ENCODE measurements at places on chromosomes 11 and 22.

GRCh38 chr11:35029979-35030682 is 108.8 kb upstream of the CD44 start:
- DNase-seq, result no peak

- DNase-seq, result no peak
Measured at GRCh38 chr22:44557064-44557748, 59.2 kb upstream of the RTL6 start.

- DNase-seq, result no peak
Measured at GRCh38 chr22:28714043-28714628, 27.5 kb downstream of the CHEK2 start.

DNA sequence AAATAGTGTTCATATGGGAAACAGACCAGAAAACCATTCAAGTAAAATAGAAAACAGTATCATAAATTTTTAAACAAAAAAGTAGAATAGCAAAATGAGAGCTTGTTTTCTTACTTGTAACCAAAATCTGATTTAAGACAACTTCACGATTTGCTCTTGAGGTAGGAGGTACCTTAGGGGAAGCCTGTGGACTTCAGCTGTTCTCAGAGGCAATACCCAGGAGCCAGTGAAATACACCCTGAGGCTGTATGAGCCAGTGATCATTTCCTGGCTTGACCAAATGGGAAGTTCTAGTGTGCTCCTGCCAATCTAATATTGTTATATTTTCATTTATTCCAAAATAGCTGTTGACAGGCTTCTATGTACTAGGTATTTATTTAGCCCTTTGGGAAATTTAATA is 104.8 kb downstream of the ARHGAP42 start:
- no peak for DNase-seq

GRCh38 chr11:123549926-123550917 is 104.2 kb downstream of the SCN3B start:
- DNase-seq, result no peak

DNA sequence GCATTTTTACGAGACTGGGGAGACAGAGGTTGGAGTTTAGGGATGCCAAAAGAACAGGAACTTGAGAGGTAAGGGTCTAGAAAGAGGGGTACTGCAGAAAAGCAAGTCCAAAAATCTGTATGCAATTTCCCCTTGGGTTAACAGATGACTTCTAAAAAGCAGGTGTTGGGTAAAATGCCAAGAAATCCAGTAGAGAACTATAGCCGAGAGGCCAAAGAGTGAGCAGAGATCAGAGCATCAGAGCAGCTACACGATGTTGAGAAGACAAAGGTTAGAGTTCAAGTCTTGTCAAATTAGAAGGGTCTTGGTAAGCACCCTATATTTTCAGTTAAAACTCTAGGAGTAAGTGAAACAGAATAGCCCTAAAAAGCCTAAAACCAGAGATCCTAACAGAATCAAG is 145.2 kb downstream of the FCHSD2 start:
- no peak for DNase-seq

DNA sequence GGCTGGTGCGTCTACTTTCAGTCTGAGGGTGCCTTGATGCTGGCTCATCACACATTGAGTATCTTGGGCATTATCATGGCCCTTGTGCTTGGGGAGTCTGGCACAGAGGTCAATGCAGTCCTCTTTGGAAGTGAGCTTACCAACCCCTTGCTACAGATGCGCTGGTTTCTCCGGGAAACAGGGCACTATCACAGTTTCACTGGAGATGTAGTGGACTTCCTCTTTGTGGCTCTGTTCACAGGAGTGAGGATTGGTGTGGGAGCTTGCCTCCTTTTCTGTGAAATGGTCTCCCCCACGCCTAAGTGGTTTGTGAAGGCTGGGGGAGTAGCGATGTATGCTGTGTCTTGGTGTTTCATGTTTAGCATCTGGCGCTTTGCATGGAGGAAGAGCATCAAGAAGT is 4.9 kb downstream of the TLCD5 start:
- no peak for DNase-seq

GRCh38 chr11:129613071-129613470 is 202.6 kb upstream of the TMEM45B start:
- DNase-seq, result no peak

DNA sequence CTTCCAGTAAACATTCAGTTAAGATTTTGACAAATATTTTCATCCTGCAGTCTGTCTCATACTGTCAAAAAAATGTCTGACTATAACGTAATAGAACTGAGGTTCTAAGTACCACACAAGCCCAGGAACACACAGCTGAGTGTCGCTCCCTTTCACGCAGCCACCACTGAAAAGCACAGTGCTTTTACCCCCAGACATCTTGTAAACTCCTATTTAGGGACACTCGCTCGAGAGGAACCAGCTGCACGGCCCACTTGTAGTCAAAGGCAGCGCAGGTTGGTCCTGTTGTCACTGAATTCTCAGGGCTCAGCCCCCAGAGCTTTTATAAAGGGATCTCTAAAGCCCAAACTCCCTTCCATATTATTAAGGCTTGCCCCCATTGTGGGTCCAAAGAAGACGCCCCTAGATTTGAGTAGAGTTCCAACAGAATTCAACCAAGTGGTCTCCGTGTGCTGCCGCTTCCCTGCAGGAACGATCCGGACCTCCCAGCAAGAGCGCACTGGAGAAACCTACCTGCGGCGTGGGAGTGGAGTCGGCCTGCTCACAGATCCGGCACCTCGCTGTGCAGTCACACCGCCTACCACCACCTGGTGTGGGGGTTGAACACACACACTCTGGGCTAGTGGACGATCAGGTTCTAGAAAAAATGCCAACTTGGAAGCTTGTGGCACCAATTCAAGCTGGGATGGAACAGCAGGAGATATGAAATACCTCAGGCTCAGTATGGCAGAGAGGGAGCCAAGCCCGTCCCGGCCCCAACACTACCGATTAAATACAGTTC is 23.4 kb downstream of the ASPHD2 start:
- DNase-seq, result no peak

- DNase-seq, result no peak
Measured at GRCh38 chr11:13141731-13142709, 132.9 kb downstream of the RASSF10 start.

- DNase-seq, result no peak
Measured at GRCh38 chr11:125274309-125274708, 109.8 kb downstream of the PKNOX2 start.

DNA sequence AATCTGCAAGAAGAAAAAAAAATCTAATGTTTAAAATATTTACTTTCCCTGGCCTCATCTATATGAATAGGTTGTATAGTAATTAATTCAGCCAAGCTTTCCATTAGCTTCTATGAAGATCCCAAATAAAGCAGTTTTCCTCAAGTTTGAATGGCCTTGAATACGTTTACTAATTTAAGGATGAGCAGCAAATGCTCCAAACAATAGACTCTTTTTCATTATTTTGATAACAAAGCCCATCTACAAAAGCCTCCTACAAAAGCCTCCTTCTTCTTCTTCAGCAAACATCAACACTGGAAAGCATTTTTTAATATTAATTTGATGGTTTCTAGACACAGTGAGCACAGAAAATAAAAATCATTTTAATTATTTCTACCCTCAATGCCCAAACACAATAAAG is 1130.3 kb upstream of the CNTN5 start:
- DNase-seq, result no peak
